Choroid plexus epithelial cell (primary cell): ENCODE measurements at places on chromosomes 13 and 19.

- DNase-seq = no peak
These were observed 711.4 kb downstream of the DIAPH3 start for GRCh38 chr13:59452189-59452890.

GRCh38 chr13:73521290-73521624 lies 462.5 kb downstream of the KLF5 start:
- DNase-seq = no peak

GRCh38 chr13:114015111-114015968 lies 41.5 kb upstream of the C13orf46 start:
- DNase-seq = peak; percentile 32

- DNase-seq = peak; percentile 31
These were observed 33.9 kb upstream of the CEACAM21 start for GRCh38 chr19:41541990-41542584.

GRCh38 chr13:52931539-52932431 lies 83.3 kb upstream of the PCDH8 start:
- DNase-seq = no peak

- peak; percentile 1 for DNase-seq
These were observed 505.6 kb downstream of the GPC5 start for GRCh38 chr13:91904005-91904404.

DNA sequence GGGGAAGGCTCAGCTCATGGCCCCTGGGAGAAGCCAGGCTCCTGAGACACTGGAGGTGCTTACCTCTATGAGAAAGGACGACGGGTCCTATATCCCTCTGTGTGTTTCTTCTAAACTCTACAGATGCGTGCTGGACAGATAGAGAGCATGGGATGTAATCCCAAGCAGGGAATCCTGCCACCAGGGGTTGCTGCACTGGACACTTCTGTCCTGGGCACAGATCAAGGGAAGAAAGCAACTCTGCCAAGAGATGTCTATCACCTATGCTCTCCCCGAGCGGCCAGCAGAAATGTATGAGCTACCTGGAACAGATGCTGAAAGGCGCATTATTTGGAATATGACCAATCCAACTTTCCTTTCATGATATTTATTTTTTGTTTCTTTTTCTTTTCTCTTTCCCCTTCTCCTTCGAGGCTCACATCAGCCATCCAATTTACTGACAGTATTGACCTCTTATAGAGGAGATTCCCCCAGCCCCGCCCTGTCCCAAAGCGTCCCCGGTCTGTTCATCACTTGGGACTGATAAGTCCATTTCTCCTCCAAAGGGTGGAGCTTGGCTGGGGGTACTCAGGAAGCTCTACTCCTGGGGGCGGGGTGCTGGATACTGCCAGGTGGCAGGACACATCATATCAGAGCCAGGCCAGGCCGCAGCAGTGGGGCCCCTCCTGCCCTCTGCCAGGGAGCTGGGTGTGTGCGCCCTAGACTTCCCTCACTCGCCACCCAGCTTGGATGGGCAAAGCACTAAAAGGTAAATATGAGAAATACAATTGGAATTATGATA lies 34.2 kb downstream of the TSHZ3 start:
- DNase-seq = peak; percentile 34

- DNase-seq = no peak
These were observed 440 bp upstream of the SYMPK start for GRCh38 chr19:45863335-45863839.

- DNase-seq = no peak
These were observed 78.4 kb downstream of the FAM216B start for GRCh38 chr13:42859760-42860159.

DNA sequence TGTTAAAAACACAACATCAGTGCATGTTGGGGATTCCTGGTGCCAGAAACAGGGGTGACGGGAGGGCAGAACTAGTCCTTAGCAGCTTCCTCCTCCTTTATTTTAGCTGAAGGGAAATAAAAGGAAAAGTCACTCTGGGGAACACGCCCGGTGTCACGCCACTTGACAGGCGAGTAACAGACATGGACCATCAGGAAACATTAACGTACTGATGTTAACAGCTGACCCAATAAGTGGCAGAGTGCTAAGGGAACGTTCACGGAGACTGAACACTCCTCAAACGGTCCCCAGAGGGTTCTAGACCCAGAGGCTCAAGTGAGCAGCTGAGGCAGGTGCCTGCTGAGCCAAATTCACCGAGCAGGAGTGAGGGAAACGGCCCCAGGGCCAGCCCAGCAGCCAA lies 13.9 kb upstream of the EIF3G start:
- DNase-seq = no peak

- peak; percentile 85 for DNase-seq
These were observed 13.3 kb upstream of the ZNF57 start for GRCh38 chr19:2887391-2887914.

GRCh38 chr13:82713687-82714405 lies 1168.4 kb downstream of the SLITRK1 start:
- DNase-seq = peak; percentile 23

DNA sequence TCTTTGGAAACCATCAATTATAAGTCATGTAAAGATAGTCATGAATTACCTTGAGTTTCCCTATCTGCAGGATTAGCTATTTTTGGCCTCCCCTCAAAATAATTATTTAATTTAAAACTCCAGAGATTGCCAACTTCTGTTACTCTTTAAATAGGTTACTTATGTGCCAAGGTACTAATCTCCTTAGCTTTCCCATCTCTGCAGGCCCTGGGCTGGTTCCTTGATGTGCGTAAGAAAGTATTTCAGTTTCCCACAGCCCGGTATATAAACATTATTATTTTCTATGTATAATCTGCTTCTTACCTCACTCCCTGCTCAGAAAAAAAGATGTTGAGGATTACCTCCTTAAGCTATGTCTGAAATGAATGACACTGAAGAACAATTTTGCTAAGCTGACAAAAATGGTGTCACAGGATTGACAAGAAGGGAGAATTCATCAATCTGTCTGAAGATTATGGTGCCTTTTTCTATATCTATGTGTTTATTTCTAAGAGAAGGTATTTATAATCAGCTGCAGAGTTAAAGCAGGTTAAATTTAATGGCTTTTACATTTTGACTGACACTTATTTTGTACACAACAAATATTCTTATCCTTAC lies 1697.2 kb upstream of the PCDH20 start:
- no peak for DNase-seq

DNA sequence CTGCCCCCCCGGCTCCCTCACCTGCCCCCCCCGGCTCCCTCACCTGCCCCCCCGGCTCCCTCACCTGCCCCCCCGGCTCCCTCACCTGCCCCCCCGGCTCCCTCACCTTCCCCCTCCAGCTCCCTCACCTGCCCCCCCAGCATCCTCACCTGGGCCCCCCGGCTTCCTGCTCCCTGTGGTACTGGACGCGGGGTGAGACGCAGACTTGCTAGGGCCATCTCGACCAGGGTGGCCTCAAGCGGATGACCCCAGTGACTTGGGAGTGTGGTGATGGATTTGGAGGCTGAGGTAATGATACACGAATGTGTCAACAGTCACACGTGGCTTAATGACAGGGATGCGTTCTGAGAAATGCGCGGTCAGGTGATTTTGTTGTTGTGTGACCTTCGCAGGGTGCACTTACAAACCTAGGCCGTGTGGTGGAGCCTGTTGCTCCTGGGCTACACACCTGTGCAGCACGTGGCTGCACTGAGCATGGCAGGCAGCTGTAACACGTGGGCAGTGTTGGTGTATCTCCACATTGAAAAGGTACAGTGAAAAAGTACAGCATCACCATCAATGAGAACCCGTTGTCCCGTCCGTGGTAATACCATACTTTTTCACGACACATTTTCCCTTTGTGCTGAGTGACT lies 197.8 kb downstream of the TEX29 start:
- no peak for DNase-seq

- DNase-seq = peak; percentile 1
These were observed 21.6 kb downstream of the SGCG start for GRCh38 chr13:23202383-23202782.

DNA sequence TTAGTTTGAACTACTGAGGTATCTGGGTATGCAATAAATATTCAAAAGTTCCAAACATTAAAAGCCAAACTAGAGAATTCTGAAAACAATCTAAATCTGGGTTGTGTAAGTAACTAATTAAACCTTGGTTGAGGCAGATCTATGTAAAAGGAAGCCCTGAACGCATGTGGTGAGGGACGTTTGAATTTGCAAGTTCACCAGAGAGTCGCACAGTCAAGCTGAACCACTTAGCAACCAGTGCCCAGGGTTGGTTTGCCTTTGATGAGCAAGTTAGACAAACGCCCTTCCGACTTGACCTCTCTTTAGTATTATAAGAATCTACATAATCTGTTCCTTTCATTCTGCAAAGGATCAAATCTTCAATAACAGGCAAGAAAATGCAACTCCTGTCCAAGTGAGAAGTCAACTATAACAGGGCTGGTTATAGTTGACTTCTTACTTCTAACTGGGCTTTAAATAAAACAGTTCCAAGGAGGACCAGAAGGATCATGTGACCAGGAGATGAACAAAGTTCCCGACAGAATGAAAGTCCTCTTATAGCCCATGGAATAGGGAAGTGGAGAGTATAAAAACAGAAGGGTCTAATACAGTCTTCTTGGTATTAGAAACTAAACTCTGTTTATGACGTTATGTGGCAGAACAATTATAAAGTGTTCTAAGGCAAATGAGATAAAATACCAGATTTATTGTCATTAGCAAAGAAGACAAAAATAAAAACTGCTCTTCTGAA lies 40.6 kb downstream of the PHF11 start:
- DNase-seq = no peak

GRCh38 chr13:30111810-30112209 lies 195.5 kb downstream of the KATNAL1 start:
- no peak for DNase-seq
